ENCODE measurements at places on chromosomes 3 and 15. TPM values are rescaled to one million over a fixed set of nuclear protein-coding genes. Genes with fewer than 3 reads are reported as not detected.

TYRO3 gene
- 42.0 TPM for polyA plus RNA-seq

TXNRD3 gene
- polyA plus RNA-seq: 25.6 TPM

SERINC4 gene
- polyA plus RNA-seq: 0.22 TPM

DNA sequence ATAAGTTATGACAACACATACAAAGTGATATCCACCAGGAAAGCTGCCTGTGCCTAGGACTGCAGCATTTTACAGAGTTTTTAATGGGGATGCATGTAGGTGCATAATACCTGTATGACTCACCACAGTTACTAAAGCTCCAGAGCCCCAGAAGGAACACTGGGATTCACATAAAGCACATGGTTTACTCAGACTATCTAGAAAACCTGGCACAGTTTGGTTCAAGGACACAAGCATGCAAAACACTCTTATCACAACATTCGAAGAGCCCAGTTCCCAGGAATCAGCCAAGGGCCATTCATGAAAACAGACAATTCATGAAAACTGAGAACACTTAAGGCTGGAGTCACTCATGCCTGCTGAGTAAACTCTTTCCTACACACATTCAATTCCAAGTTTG is 261.0 kb downstream of the PYDC2 start:
- peak; percentile 37 for DNase-seq

DNA sequence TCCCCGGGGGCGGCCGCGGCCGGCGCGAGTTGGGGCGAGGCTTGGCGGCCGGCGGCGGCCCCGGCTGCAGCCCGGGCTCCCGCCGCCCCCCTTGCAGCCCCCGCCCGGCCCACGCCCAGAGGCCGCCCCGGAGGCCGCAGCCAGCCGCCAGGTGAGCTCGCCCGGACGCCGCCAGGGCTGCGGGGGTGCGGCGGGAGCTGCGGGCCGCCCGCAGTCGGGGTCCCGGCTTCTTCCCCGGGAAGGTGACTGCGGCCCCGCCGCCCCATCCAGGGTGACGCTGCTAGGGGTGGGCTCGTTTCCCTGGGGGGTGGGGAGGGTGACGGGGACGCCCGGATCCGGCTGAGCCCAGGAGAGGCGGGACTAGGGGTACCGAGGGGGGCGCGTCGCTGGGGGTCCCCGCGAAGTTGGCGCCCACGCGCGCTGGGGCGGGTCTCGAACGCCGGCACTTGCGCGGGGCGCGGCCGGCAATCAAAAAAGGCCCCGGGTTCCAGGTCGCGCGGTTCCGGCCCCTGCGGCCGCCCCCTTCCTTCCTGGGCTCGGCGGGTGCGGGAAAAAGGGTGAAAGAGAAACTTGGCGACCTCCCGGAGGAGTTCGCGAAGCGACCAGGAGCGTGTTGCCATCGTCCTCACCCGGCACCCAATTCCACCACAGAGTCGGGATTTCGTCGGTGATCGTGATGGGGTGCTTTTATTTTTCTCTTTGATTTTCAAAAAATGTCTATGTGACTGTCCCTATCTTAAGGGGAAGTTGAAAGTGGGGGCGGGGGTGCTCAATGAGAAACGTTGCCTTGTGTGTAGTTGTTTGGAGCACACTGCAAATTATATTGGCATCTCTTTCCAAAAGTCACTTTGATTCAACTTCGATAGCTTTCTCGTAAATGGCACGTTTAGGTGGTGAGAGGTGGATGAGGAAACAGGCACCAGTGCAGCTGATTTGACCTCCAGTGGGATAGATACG is 619 bp downstream of the ATXN7 start:
- DNase-seq: peak; percentile 48

GRCh38 chr3:99910752-99911290 is 93.2 kb downstream of the CMSS1 start:
- no peak for DNase-seq

DNA sequence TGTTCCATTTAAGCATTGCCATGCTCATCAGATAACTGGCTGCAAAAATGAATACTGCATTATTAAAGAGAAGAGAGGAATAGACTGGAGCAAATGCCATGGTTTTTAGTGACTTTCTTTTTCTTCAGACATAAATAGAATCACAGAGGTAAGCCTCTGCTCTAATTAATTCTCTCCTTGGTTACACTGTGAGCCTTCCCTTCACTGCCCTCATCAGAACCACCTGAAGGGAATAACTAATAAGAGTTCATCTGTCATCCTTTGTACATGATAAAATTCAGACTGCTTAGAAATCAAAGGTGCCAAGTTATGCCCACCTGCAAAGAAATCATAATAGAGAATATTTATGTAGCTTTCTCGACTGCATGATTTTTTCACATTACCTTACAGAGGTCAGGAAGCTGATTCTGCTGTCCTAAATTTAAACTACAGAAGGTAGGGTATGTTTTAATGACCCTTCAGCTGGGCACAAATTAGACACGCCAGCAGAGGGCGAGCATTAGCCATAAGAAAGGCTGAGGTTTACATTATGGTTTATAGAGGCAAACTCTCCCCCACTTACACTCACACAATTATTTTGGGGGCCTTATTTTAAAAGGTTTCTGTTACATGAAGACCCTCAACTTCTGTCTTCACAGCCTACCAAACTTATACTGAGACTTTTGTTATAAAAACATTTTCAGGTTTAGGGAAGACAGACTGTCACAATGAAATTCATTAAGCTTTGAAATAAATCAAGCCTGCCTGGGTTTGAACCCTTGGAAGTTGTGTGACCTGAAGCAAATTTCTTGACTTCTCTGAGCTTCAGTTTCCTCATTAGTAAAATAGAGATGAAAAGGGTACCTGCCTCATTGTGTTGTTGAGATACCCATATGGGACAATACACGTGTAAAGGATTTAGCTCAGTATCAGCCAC is 15.3 kb upstream of the UNC13C start:
- DNase-seq: no peak

DNA sequence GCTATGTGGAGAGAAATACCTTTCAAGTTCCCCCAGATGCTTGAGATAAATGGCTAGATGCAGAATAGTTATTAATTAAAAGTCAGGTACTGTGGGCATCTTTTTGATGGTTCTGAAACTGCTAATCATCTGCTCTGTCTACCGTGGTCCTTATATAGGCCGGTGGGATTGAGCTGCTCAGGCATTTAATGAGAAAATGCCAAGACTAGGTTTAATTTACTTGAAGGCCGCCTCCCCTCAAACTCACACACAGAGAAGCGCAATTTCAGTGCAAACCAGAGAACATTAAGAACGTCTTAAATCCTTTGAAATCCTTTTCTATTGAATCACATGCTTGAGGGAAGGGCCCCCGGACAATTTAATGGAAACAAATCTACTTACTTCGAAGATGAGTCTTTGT is 136.4 kb upstream of the CRBN start:
- no peak for DNase-seq

- no peak for DNase-seq
Observed at GRCh38 chr3:96869316-96869715, 54.9 kb downstream of the EPHA6 start.

DNA sequence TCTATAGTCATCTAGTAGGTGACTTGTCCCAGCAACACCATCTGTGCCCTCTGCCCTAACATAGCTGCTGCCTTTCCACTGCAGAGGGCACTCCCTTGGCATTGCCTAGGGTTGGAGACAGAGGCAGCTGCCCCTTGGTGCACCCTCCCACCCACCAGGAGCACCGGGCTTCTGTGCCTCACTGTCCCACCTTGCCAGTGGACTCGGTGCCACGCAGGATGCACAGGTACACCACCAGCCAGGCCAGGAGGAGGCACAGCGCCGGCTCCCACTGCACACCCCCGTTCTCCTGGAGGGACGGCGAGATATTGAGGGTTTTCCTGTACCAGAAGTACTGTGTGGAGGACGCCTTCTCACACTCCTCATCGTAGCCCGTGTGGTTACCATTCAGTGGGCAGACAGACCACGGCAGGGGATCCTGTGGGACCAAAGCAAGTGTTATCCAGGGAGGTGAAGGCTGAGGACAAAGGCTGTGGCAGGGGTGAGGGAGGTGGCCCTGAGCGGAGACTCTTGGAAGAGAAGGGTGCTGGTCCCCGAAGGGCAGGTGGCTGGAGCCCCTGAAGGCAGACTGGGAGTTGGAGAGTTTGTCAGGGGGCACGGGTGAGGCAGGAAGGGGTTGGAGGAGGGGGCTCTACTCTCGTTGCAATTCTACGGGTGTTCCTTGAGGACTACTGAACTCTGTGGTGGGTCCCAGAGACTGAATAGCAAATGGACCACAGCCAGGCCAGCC is 20.6 kb downstream of the SLC6A20 start:
- no peak for DNase-seq

DNA sequence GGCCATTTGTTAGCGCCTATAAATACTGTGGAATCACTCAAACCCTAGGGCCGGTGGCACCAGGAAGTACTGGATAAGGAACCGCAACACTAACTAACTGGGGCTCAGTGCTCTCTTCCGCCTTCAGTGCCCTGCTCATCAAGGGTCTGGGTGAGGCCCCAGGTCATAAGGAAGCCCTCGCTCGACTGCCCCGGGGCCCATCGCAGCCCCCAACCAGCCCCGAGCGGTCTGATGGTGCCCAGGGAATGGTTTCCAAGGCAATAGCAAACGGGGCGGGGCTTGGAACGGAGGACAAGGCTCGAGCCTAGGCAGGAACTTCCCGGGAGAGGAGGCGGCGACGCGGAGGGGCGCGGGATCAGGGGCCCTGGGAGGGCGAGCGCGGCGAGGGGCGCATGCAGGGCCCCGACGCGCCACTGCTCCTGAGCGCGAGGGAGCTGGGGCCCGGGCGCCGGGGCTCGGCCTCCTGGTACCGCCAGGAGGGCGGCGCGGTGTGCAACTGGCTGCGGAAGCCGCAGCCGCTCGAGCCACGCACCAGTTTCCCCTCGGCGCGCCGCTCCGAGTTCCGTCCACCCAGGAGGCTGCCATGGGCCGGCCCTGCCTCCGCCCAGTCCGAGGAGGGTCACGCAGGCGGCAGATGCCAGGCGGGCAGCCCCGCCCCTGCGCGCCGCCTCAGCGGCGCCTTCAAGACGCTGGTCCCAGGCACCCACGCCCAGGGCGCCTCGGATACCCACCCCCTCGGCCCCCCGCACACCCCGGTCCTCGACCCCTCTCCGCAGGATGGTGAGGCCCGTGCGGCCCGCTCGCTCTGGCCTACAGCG is at the start of gene TTLL3:
TSS of gene TTLL3 (plus strand) at position 648 of the 818 bp plus-strand sequence. CDS start 400 bp downstream, outside the sequence.
- DNase-seq: peak; percentile 95

DNA sequence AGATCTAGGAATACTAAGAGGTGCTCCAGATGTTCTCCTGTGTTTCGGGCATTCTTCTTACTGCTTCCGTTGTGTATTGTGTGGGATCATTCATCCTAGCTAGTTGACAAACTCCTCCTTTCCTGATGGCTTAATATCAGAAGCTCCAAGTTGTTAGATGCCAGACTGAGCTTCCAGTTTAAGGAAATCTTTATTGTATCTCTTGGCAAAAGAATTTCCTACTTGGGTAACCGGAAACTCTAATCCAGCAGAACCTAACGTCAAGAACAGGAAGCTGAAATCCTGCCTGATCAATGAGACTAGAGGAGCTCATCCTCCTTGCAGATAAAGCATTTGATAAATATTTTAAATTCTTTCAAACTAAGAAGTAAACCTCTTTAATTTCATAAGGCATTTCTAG is 27.7 kb upstream of the MYH15 start:
- no peak for DNase-seq

DNA sequence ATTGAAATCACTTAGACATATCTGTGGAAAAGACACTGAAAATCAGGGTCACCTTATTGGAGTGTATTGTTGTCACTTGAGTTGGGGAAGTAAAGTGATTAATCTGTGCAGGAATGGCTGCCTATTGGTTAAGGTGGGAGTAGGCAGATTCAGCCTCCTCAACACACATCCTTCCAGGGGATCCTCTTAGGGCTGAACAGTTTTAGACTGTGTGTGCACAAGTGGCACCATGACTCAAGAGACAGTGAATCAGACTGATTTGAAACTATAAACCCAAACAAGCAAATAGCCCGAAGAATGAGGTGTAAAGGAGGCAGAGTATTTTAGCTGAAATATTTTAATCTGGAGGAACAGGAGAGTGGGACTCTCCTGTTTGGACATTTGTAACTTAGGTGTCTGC is 4.9 kb downstream of the ABHD17C start:
- no peak for DNase-seq

- no peak for DNase-seq
Observed at GRCh38 chr15:85758655-85758978, 36.1 kb downstream of the KLHL25 start.

DNA sequence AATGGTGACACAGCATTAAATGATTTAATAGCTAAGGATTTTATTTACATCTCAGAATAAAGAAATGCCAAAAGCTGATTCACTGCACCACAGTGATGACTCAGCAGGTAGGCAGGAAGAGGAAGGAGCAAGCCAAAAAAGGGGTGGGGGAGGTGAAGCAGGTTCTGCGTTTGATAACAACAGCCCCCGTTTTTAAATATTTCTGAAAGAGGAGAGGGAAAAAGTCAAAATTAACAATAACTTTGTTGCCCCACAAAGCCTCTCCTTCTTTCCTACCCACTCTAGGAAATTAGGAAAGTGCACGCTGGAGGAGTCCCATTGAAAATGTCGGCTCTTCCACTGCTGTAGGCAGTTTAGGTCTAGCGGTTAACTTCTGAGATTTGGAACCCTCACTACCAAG is 9.9 kb upstream of the CCDC54 start:
- DNase-seq: no peak
